ENCODE measurements at places on chromosomes 6 and 20. TPM values are rescaled to one million over a fixed set of nuclear protein-coding genes. Genes with fewer than 3 reads are reported as not detected.

Gene CCR6
- total RNA-seq = not detected

Gene DDO
- 8.7 TPM for total RNA-seq

Gene GSTA3
- total RNA-seq = not detected

Gene GLO1
- 126 TPM for total RNA-seq

Gene MTRF1L
- 13.4 TPM for total RNA-seq

Gene RSPO3
- 15.4 TPM for total RNA-seq

Gene TRIM40
- not detected for total RNA-seq

Gene SAMD5
- 4.0 TPM for total RNA-seq

Gene GMPR
- total RNA-seq = 7.2 TPM

Gene STXBP5
- 90.7 TPM for total RNA-seq

Gene C6orf62
- 72.9 TPM for total RNA-seq

Gene BPIFB1
- not detected for total RNA-seq

Gene C6orf118
- total RNA-seq = not detected

Gene SLC17A3
- not detected for total RNA-seq

Gene ESF1
- 13.2 TPM for total RNA-seq

Gene ANKRD6
- 3.6 TPM for total RNA-seq
